Glutamatergic neuron (in vitro differentiated cells): ENCODE measurements at places on chromosomes 1 and 21. TPM values are rescaled to one million over a fixed set of nuclear protein-coding genes. Genes with fewer than 3 reads are reported as not detected.
A peak's percentile ranks its signal among the peaks of the same experiment; 100 is the strongest.

The TLR5 gene
- not detected for total RNA-seq

The NME7 gene
- 18.6 TPM for total RNA-seq

The GUCA2A gene
- not detected for total RNA-seq

The PGLYRP3 gene
- not detected for total RNA-seq

The FCRL4 gene
- not detected for total RNA-seq

DNA sequence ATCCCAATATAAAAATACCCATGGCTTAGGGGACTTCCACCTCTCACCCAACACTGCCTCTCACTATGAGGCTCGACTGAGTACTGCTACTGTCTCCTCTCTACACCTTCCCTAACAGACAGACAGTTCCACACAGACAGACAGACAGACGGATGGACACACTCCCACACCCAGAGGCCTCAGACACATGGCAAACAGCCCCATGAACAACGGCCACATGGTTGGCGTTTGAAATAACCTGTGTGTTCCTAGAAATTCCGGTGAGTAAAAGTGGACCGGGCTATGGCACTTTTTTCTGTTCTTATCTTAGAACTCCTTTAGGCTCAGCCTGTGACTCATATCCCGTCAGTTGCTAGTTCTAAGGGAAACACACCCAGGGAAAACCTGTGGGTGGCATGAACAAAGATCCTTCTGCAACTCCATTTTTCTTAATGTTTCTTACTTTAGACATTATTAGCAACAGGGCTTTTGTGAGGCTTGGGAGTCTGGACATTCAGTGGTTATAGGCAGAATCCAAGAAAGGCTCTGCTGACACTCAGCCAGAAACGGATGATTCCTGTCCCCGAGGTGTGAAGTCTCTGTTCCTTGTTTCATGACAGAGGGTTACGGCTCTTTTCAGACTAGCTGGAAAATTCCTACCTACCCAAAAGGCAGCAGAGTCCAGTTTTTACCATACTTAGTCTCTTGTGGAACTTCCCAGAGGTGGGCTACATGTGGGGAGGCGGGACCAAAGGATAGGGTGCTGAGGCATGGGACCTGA lies 90.5 kb upstream of the TLR5 start:
- peaks cover 2% of the 10 kb centered on the region for H3K27me3 ChIP-seq
- peaks cover 20% of the 10 kb centered on the region for H3K36me3 ChIP-seq
- H3K27ac ChIP-seq = no peak overlapping the region
- no peak for DNase-seq
- H3K4me1 ChIP-seq = no peaks in the 10 kb centered on the region

GRCh38 chr1:206674745-206675175 lies 9.9 kb upstream of the MAPKAPK2 start:
- H3K36me3 ChIP-seq = no peaks in the 10 kb centered on the region
- H3K4me3 ChIP-seq = no peak overlapping the region
- no peaks in the 10 kb centered on the region for H3K4me1 ChIP-seq
- peaks cover 5% of the 10 kb centered on the region for H3K27me3 ChIP-seq
- DNase-seq = no peak
- H3K27ac ChIP-seq = no peak overlapping the region

DNA sequence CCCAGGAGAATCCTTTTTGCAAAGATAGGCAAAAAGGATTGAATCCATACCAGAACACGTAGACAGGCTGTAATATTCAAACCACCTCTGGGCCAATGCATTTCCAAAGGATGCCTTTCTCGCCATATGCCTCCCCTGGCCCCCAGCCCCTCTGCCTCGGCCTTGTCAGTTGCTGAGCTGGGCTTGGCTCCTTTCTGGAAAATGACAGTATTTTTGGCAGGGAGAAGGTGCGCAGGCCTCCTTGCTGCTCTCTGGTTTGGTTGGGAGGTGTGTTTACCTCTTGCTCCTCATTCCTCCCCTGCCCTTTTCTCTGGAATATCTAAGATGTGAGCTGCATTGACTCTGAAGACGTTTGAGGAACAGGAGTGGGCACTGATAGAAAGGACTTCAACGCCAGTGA lies 26.0 kb upstream of the CNTN2 start:
- H3K36me3 ChIP-seq = peaks cover 7% of the 10 kb centered on the region
- no peak overlapping the region for H3K27ac ChIP-seq
- no peak overlapping the region for H3K4me3 ChIP-seq
- H3K4me1 ChIP-seq = peaks cover 26% of the 10 kb centered on the region
- DNase-seq = no peak
- peaks cover 22% of the 10 kb centered on the region for H3K27me3 ChIP-seq

DNA sequence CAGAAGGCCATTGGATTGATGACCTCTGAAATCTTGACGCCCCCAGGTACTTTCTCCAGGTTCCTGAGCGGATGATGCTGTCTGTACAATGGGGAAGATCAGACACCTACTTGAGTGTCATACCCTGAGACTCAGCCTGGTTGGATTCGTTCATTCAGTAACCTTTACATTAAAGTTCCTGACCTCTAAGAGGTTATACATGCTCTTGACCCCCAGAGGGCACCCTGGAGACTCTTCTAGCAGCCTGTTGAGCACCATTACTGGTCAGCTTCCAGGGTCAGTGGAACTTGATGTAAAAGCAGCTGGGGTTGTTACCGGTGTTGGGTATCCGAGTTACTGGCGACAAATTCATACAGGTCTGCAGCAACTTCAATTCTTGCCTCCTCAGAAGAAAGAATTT lies 114.3 kb upstream of the ZNF678 start:
- H3K27me3 ChIP-seq = peaks cover 7% of the 10 kb centered on the region
- no peaks in the 10 kb centered on the region for H3K36me3 ChIP-seq
- H3K4me1 ChIP-seq = no peaks in the 10 kb centered on the region
- peak; percentile 43 for DNase-seq
- H3K27ac ChIP-seq = no peak overlapping the region
- H3K4me3 ChIP-seq = no peak overlapping the region

GRCh38 chr1:215076322-215076721 lies 6.2 kb upstream of the KCNK2 start:
- no peaks in the 10 kb centered on the region for H3K36me3 ChIP-seq
- peaks cover 2% of the 10 kb centered on the region for H3K27me3 ChIP-seq
- no peak overlapping the region for H3K4me3 ChIP-seq
- H3K27ac ChIP-seq = no peak overlapping the region
- no peak for DNase-seq
- H3K4me1 ChIP-seq = no peaks in the 10 kb centered on the region

DNA sequence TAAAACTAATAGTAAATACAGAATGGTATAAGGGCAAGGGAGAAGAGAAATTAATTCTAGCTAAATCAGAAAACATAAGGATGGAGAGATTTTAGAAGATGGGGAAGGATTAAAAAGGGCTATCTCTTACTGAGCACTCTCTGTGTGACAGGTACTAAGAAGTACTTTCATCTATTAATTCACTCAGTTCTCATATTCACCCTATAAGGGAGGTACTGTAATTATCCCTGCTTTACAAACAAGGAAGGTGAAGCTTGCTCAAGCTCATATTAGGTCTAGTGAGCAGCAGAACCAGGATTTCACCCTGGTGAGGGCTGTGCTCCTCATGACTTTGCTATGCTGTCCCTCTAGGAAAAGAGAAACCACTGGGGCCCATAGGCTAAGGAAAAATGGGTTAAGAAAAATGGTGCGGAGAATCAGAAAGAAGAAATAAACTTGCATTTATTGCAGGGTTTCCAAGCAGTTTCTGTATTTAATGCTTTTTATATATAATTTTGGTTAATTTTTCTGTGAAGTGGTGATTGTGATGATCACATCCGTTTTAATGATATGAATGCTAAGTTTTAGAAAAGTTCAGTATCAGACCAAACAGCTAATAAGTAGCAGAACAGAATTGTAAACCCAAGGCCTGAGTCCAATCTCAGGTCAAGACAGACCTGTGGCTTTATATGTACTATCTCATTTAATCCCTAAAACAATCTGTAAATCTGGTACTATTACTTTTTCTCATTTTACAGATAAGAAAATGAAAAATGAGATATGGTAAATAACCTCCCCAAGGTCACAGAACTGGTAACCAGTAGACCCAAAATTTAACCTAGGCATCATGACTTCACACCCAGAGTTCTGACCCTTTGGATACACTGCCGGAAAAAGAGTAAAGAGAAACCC lies 1.7 kb downstream of the PCNX2 start:
- no peak overlapping the region for H3K27ac ChIP-seq
- peak overlapping the region; percentile 96 for H3K4me3 ChIP-seq
- H3K4me1 ChIP-seq = peaks cover 6% of the 10 kb centered on the region
- peaks cover 4% of the 10 kb centered on the region for H3K27me3 ChIP-seq
- no peaks in the 10 kb centered on the region for H3K36me3 ChIP-seq

DNA sequence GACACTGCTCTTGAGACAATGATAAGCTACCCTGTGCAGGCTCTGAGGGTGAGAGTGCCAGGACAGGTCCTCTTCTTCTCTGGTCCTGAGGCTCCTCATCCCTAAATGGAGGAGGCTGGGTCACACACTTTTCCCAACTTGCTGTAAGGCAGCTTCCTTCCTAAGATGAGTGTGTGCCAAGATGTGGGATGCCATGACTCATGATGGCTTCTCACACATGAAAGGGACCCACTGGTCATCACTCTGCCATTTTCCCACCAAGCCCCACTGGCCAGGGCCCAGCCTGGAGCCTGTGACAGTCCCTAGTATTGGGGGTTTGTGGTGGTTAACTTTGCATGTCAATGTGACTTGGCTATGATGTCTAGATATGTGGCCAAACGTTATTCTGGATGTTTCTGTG lies 54.4 kb downstream of the CNIH3 start:
- no peak overlapping the region for H3K4me3 ChIP-seq
- no peak overlapping the region for H3K27ac ChIP-seq
- DNase-seq = no peak
- peaks cover 4% of the 10 kb centered on the region for H3K27me3 ChIP-seq
- H3K36me3 ChIP-seq = no peaks in the 10 kb centered on the region

- no peak overlapping the region for H3K4me3 ChIP-seq
- peaks cover 5% of the 10 kb centered on the region for H3K36me3 ChIP-seq
- DNase-seq = no peak
- peaks cover 22% of the 10 kb centered on the region for H3K4me1 ChIP-seq
Observed at GRCh38 chr1:235022341-235022980, 106.2 kb downstream of the TOMM20 start.

DNA sequence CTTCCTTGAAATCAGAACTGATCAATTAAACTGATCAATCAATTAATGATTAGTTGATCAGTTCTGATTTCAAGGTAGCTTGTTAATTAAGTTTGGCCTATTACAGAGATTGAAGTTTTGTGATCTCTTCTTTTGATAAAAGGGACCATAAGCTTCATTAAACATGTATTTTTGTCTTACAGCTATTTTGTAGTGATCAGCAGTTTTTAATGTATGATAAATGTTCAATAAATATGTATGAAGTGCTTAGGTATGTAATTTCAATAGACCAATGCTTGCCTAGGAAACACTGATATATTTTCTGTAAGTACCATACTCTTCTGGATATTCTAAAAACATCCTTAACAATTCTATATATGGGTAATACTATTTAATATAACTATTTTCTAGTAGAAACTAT lies 569.6 kb downstream of the BRINP3 start:
- H3K4me1 ChIP-seq = no peaks in the 10 kb centered on the region
- H3K4me3 ChIP-seq = no peak overlapping the region
- no peaks in the 10 kb centered on the region for H3K36me3 ChIP-seq
- no peak for DNase-seq

- peaks cover 63% of the 10 kb centered on the region for H3K4me1 ChIP-seq
- peak overlapping the region; percentile 95 for H3K27ac ChIP-seq
- peak overlapping the region; percentile 74 for H3K4me3 ChIP-seq
- no peak for DNase-seq
- peaks cover 8% of the 10 kb centered on the region for H3K27me3 ChIP-seq
- H3K36me3 ChIP-seq = no peaks in the 10 kb centered on the region
Observed at GRCh38 chr1:203289281-203289981, 15.9 kb upstream of the BTG2 start.

GRCh38 chr21:36135391-36136102 lies 668 bp downstream of the CBR3 start:
- peaks cover 10% of the 10 kb centered on the region for H3K27me3 ChIP-seq
- H3K27ac ChIP-seq = no peak overlapping the region
- H3K36me3 ChIP-seq = no peaks in the 10 kb centered on the region
- no peaks in the 10 kb centered on the region for H3K4me1 ChIP-seq
- DNase-seq = peak; percentile 48

- no peaks in the 10 kb centered on the region for H3K36me3 ChIP-seq
- DNase-seq = no peak
- no peak overlapping the region for H3K4me3 ChIP-seq
- no peaks in the 10 kb centered on the region for H3K27me3 ChIP-seq
- H3K27ac ChIP-seq = no peak overlapping the region
Observed at GRCh38 chr1:107555578-107555977, 409.4 kb downstream of the VAV3 start.

DNA sequence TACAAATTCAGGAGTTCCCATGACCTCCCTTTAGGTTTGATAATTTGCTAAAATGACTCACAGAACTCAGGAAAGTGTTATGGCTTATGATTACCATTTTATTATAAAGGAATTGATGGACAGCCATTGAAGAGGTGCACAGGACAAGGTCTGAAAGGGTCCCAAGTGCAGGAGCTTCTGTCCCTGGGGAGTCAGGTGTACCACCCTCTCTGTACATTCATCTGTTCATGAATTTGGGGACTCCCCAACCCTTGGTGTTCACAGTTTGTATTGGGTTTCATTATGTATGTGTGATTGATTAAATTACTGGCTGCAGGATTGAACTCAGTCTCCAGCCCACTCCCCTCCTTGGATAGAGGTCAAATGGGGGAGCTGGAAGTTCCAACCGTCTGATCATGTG lies 10.8 kb upstream of the IL10RB start:
- H3K4me3 ChIP-seq = no peak overlapping the region
- H3K4me1 ChIP-seq = peaks cover 8% of the 10 kb centered on the region
- H3K27me3 ChIP-seq = peaks cover 5% of the 10 kb centered on the region
- DNase-seq = no peak
- no peak overlapping the region for H3K27ac ChIP-seq

DNA sequence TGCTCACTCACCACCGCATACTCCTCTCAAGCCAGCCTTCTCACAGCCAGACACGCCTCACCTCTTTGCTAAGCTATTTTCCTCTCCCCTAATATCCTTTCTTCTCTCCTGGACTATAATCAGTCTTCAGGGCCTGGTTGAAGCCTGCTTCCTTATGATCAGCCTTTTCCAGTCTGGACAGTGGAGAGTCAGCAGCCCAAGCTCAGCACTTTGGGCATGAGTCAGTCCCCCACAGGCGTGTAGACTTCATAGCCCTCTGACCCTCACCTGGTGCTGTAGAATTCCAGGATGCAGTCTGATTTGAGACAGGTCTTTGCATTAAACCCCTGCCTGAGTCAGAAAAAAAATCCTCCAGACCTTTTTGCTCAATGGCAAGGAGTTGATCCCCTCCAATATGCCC lies 2.5 kb downstream of the HPCAL4 start:
- H3K27ac ChIP-seq = no peak overlapping the region
- DNase-seq = no peak
- H3K4me3 ChIP-seq = no peak overlapping the region
- no peaks in the 10 kb centered on the region for H3K36me3 ChIP-seq
- peaks cover 42% of the 10 kb centered on the region for H3K27me3 ChIP-seq
